ENCODE measurements at places on chromosomes 13 and 19.

GRCh38 chr19:49677901-49678674 is 1.0 kb downstream of the PRMT1 start:
- DNase-seq, result no peak

DNA sequence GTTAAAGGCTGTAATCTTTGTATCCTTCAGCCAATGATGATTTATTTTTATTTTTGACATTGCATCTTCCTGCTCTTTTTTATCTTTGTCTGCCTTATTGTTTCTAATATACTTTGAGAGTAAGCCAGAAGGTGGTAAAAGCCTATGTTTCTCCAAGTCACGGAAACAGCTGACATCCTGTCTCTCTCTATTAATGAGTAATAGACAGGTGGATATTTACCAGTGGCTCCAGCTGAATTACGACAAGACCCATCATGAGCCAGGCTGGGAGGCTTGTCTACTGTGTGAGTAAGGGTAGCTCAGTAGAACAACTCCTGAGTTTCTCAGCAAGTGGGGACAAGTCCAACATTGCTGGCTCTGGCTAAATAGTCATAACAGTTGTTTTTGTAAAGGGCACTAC is 166.6 kb downstream of the NDFIP2 start:
- no peak for DNase-seq

- no peak for DNase-seq
These were observed 9.4 kb upstream of the KBTBD7 start for GRCh38 chr13:41203810-41204209.

GRCh38 chr13:39461685-39462266 is 141.2 kb downstream of the LHFPL6 start:
- DNase-seq, result no peak

DNA sequence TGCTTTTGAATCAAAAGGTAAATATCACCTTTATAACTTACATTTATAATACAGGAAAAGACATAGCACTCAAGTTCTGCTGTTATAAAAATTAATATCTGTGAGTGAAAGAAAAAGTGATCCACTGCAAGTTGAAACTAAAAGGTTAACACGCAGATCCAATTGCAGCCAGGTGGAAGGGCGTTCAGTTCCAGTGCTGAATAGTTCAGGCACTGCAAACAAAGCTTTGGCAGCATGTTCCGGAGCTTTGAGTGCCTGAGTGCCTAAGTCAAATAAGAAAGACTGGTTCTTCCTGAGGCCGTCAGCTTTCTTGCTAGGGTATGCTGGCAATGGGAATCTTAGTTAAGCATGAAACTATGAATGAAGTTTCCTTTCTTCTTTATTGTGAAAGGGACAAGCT is 200.3 kb downstream of the LMO7 start:
- no peak for DNase-seq

GRCh38 chr19:18967358-18968146 is 26.5 kb upstream of the HOMER3 start:
- no peak for DNase-seq

DNA sequence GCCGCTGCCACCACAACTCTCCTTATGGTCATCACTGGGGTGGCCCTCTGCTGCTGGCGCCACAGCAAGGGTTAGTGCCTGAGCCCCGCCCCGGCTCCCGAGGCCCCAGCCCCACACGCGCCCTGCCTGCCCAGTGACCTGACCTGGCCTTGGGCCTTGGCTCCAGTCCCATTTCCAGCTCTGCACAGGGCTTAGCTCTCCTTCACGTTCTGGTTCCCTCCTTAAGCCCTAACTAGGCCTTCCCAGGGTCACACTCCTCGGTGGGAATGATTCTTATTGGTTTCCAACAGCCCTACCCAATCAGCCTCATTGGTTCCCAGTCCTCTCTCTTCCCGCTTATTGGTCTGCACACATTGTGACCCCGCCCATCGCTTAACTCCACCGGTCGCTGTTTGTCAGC is 5.8 kb downstream of the KIRREL2 start:
- DNase-seq, result no peak

GRCh38 chr19:18435842-18436670 is 1.9 kb downstream of the ISYNA1 start:
- DNase-seq, result no peak

GRCh38 chr13:76873445-76873844 is 12.8 kb downstream of the KCTD12 start:
- no peak for DNase-seq

DNA sequence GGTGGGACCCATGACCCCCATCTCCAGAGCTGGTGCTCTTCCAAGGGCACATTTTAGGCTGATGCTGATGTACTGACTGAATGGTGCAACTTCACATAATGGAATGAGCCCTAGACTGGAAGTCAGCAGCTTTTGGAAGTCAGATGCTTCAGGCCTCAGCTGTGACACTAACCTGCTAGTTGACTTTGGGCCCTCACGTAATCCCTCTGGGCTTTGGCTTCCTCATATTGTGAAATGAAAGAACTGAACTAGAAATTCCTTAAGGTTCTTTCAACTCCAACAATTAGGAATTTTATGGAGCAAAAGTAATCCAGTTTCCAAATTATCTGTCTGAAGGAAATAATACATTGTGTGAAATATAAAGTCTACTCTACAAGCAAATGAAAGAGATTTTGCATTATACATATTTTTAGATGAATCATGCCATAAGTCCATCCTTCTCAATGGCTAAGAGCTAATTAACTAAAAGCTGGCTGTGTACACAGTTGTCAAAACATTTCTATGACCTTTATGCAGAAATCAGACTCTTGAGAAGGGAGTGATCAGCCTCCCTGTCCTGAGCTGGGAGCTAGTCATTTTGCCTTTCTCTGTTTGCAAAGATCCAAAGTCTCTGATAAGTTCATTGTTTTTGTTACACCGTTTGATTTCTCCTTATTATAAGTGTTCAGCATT is 204.2 kb downstream of the DCLK1 start:
- DNase-seq, result no peak

DNA sequence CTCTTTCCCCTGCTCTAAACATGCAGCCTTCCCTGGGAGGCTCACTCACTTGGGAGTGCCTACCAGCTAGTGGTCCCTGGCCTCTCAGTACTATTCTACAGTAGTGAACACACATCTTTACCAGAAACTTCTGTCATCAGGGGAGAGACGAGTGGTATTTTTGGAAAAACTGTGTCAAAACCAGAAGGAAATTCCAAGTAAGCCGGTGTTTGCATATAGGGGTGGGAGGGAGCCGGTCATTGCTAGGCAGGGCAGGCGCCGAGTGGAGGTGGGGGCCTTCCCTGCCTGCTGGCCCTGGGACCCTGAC is 7.0 kb downstream of the RPS9 start:
- DNase-seq, result no peak

GRCh38 chr13:34507630-34508029 is 434.4 kb upstream of the NBEA start:
- no peak for DNase-seq

- no peak for DNase-seq
These were observed 48.1 kb downstream of the PSG1 start for GRCh38 chr19:42831221-42832019.

- DNase-seq, result no peak
These were observed 27.4 kb downstream of the CEBPA start for GRCh38 chr19:33274663-33275558.

- DNase-seq, result no peak
These were observed 10.3 kb downstream of the SCEL start for GRCh38 chr13:77545626-77546412.

DNA sequence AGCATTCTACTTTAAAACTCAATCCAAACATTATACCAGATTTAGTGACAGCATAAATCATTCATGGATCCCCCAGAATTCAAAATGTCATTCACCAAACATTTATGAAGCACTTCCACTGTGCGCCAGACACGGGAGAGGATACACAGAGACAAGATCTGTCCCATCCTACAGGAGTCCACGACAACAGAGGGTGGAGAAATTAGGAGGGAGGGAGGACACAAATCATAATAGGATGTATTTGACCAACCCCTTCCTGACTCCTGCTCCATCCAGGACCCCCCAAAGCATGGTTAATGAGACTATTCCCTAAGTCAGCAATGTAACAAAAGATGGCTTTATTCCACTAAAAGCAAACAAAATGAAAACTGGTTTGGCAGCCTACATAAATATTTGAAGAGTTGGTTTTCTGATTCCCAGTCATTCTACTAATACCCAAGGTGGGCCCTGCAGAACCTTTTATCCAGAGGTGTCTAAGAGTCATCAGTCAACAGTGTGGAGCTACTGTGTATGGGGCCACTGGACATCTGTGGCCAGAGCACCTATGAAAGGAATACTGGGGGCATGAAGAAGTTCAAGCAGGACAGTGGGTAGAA is 62.8 kb upstream of the DOCK9 start:
- no peak for DNase-seq

DNA sequence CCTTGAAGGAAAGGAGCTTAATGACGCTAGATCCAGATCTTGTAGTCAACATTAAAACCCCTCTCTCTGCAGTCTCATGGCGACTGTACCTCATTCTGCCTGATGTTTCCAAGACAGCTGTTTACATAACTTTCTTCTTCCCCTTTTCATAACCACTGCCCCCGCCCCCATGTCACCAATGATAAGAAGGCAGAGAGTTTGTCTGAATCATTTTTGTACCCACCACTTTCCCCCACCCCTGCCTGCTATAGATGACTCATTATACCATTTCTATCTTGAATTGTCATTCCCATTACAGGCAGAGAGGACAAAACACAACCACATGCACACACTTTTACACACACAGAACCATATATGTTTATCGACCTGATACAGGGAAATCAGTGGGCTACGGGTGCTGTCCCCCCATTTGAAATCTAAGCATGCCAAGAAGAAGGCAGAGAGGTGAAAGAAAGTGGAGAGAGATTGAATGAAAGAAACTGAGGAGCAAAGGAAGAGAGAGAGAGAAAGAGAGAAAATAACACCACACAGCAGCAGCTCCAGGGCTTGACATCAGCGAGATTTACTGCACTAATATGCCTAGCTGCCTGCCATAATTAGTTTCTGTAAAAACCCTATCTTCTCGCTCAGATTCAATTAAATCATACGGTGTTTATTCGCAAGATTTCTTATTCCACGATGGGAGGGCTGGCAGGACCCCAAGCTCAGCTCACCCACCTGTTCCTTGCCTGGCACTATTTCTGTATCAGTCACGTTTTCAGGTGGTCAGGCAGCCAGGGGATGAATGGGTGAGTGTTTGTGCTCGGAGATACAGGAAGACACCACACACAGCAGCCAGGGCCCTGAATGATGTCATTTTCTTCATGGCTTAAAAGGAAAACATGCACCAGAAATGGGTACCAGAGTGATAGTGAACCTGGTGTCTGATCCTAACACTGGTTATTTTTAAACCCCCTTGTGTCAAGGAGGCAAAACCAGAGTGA is 114.3 kb upstream of the SERP2 start:
- no peak for DNase-seq

DNA sequence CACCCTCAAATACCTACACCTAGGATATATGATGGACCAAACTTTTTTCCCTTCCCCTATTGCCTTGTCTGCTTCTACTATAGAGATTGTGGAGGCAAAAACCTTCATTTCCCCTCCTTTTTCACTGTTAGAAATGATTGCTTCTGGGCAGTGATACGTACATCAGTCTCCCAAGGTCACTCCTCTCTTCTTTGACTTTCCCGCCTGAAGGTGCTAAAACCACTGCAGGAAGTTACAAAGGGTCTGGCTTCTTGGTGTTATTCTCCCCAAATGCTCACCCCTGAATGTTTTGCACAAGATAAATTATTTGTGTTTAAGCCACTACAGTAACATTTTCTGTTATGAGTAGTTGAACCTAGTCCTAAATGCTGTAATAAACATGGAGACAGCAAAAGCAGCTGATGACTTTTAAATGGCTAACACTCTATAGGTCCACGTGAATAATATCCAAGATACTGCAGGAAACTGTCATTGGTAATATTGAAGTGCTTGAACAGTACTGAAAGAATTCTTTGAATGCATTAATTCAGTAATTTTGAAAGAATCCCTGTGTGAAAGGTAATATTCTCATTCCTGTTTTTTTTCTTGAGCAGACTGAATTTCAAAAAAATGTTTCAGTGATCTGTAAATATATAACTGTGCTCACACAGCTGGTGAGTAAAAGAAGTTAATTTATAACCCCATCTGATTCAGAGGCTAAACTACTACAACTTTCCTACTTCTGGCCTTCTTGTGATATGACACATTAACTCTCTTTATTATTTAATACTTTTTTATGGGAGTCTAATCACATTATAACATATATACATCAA is 865.1 kb downstream of the EFNB2 start:
- DNase-seq, result no peak

- DNase-seq, result no peak
These were observed at the start of gene PRKCG for GRCh38 chr19:53881482-53882390. Gene PRKCG, plus strand, starts transcription at chr19:53882197. Its CDS starts 298 bp downstream, at chr19:53882495.

DNA sequence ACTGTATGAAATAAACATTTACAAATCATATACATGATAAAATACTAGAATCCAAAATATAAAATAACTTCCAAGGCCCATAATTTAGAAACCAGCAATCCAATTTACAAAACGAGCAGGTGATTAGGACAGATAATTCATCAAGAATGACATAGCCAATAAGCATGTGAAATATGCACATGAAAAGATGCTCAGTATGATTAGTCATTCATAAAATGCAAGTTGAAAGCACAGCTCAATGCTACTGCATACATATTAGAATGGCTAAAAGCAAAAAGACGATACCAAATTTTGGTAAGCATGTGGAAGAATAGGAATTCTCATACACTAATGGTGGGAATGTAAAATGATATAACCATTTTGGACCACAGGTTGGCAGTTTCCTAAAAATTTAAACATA is 837.2 kb upstream of the MIR17HG start:
- DNase-seq, result no peak

DNA sequence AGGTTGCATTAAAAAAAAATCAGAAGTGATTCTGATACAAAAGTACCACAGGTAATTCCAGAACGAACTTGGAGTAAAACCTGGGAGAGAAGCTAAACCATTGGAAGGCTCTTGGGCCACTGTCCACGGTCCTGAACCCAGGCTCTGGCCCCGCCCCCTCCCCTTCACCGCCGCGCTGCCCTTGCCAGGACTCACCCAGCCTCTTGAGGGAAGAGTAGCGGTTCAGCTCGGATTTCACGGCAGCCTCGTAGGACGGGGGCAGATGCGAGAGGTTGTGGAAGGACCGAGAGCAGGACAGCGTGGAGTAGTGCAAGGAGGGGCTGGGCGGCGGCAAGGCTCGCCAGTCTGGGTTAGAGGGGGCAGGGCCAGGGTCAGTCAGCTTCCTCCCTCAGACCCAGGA is 5.7 kb downstream of the SHISA7 start:
- DNase-seq, result no peak

GRCh38 chr19:53868091-53868891 is 608 bp downstream of the MYADM start:
- no peak for DNase-seq

DNA sequence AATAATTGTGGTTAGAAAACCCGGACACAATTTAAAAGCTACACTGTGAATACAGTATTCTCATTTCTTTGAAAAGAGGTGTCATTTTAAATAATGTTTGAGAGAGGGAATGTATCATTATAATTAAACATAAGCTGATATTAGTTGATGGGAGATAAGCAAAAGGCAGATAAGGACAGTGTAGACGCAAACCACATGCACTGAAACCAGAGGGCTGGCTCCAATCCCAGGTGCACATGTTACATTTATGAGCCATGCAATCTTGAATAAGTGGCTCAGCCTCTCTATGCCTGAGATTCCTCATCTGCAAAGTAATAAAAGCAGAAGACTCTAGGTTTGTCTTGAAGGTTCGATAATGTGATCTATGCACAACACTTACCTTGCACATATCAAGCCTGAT is 238.7 kb downstream of the EFNB2 start:
- DNase-seq, result no peak

- no peak for DNase-seq
These were observed 34.5 kb downstream of the PLEKHJ1 start for GRCh38 chr19:2201473-2202148.
